ENCODE measurements at places on chromosomes 6 and 20. TPM values are rescaled to one million over a fixed set of nuclear protein-coding genes. Genes with fewer than 3 reads are reported as not detected.

The RIPPLY2 gene
- total RNA-seq = not detected

The SAMD5 gene
- 0.12 TPM for total RNA-seq

The TEAD3 gene
- 11.6 TPM for total RNA-seq

The ANGPT4 gene
- total RNA-seq = 0.05 TPM

The CCN5 gene
- total RNA-seq = 25.1 TPM

The ABHD16B gene
- total RNA-seq = not detected

The KIF13A gene
- 22.7 TPM for total RNA-seq

The RSPO4 gene
- not detected for total RNA-seq

The PIGT gene
- total RNA-seq = 85.3 TPM

The SLA2 gene
- total RNA-seq = not detected

The MAP7 gene
- 0.10 TPM for total RNA-seq

The DEFB124 gene
- total RNA-seq = not detected
